Activated naive CD8-positive, alpha-beta T cell treated with anti-CD3 and anti-CD28 coated beads for 36 hours (primary cell): ENCODE measurements at places on chromosomes 4 and X.
A peak's percentile ranks its signal among the peaks of the same experiment; 100 is the strongest.

- no peak for DNase-seq
Measured at GRCh38 chr4:70749313-70749712, 27.5 kb downstream of the RUFY3 start.

DNA sequence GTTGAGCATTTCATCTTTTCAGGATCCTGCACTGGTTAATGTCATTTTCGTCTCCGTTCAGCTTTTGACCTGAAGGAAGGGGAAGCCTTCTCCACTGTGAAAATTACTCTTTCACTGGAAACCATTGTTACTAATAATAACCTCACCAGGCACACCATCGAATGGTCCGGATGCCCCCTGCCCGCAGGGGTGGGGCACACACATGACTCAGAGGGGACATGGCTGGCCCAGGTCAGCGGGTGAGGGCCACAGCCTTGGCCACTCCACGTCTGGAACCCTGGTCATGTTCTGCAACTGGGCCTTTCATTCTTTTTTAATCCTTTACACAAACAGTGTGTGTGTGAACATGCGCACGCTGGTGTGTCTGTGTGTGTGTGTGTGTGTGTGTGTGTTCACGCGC is 191.8 kb downstream of the BCOR start:
- DNase-seq, result no peak

GRCh38 chr4:167109859-167110258 is 124.4 kb downstream of the SPOCK3 start:
- DNase-seq, result no peak

DNA sequence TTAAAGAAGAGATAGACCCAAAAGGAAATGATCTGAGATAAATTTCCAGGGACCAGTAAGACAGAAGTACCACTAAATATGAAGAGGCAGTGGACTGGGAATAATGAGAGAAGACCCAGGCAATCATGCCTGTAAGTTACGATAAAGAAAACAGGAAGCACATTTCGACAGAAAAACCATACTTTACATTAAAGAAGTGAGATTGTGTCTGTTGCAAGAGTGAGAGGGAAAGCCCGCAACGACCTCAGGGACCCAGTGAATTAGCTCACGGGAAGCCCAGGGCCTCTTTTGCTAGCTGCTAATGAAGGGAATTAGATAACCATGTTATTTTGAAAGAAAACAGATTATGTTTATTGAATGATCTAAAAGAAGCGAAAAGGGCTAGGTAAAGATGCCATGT is 28.9 kb upstream of the ACSL1 start:
- peak; percentile 11 for DNase-seq

- DNase-seq, result no peak
Measured at GRCh38 chrX:65720381-65720964, 53.0 kb downstream of the MSN start.

DNA sequence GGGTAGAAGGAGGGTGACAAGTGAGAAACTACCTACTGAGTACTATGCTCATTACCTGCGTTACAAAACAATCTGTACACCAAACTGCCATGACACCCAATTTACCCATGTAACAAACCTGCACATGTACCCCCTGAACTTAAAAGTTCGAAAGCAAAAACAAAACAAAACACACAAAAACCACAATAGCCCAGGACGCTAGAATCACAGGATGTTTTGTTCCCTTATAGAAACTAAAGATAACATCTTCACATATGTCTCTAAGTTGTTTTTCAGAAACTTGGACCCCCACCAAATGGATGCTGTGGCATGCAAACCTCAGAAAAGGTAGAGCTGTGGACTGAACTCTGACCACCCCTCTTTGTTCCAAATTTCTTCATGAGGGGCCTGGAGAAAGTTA is 25.2 kb upstream of the PNMA5 start:
- no peak for DNase-seq

- DNase-seq, result no peak
Measured at GRCh38 chr4:15420642-15421041, 7.2 kb upstream of the C1QTNF7 start.

GRCh38 chrX:39755143-39756032 is 342.4 kb downstream of the BCOR start:
- DNase-seq, result no peak

GRCh38 chr4:165909947-165910346 is 36.9 kb downstream of the TLL1 start:
- DNase-seq, result no peak

- DNase-seq, result peak; percentile 79
Measured at GRCh38 chr4:140427106-140427918, at the start of gene CLGN. Gene CLGN, minus strand, starts transcription at chr4:140427648. Its CDS starts 14,570 bp downstream, at chr4:140413078.

GRCh38 chr4:104064646-104065577 is 345.1 kb upstream of the TACR3 start:
- no peak for DNase-seq

GRCh38 chr4:20816287-20816686 is 116.0 kb downstream of the PACRGL start:
- no peak for DNase-seq

DNA sequence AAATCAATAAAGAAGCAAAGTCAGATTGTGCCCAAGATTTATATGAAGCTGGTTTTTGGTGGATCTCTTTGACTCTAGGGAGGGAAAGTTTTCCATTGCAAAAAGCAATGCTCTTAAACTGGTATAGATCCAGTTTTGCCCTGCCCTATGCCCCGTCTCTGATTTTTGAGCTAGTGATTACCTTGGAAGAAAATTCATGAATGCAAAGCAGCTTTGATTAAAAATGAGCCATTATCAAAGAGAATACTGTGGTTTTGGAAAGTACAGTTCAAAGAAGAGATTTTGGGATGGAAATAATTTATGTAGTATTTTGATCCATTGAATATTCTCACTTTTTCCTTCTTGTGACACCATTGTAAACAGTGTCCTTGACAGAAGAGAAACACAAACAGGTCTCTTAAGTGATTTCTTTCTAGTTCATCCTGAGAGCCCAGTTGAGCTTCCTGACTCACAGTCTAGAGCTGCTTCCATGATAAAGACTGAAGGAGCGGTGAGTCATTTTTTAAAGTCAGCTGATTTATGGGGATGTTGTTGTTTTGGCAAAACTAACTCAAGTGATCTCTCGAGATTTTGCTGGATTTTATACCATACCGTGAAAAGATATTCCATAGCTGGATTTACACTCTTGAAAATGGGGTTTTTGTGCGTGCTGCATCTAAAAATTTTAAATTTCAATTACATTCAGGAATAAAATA is 76.7 kb downstream of the AFF1 start:
- DNase-seq, result no peak

- no peak for DNase-seq
Measured at GRCh38 chrX:74179990-74180389, 124.0 kb upstream of the ZCCHC13 start.

DNA sequence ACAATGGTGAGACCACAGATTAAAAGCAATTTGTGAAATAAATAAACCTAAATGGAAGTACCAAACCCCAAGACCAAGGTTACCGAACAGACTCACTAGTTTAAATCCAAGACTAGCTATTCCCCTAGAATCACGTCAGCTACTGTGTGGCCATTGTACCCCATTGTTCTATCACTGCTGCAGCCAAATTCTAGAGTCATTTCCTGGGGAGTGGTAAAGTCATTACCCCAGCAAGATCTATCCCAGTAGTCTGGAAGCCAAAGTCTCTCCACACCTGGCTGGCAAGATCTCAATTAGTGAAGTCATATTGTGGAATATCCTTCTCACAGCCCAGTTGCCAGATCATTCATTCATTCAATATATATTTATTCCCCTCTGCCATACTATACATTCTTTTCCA is 67.5 kb downstream of the PHOX2B start:
- DNase-seq, result no peak

- DNase-seq, result no peak
Measured at GRCh38 chr4:70688795-70689231, 481 bp downstream of the UTP3 start.

DNA sequence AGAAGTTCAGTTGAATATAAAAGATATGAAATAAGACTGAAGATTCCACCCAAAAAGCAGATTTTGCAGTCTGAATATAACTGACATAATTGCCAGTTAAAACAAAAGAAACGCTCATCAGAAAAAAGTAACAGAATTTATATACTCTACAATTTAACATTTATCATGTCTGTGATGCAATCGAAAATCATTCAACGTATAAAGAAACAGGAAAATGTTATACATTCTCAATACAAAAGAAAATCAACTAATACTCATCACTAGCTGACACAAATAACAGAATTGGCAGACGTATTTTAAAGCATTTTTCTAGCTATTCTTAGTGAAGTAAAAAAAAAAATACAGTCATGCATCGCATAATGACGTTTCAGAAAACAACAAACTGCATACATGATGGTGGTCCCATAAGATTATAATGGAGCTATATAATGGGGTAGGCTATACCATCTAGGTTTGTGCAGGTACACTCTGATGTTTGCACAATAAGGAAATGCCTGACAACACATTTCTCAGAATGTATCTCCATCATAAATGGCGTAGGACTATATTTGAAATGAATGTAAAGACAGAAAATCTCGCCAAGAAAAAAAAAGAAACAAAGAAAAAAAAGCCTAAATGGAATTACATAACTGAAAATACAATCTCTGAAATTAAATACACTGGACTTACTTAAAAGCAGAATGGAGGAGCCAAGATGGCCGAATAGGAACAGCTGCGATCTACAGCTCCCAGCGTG is 34.3 kb downstream of the OR13H1 start:
- DNase-seq, result no peak

DNA sequence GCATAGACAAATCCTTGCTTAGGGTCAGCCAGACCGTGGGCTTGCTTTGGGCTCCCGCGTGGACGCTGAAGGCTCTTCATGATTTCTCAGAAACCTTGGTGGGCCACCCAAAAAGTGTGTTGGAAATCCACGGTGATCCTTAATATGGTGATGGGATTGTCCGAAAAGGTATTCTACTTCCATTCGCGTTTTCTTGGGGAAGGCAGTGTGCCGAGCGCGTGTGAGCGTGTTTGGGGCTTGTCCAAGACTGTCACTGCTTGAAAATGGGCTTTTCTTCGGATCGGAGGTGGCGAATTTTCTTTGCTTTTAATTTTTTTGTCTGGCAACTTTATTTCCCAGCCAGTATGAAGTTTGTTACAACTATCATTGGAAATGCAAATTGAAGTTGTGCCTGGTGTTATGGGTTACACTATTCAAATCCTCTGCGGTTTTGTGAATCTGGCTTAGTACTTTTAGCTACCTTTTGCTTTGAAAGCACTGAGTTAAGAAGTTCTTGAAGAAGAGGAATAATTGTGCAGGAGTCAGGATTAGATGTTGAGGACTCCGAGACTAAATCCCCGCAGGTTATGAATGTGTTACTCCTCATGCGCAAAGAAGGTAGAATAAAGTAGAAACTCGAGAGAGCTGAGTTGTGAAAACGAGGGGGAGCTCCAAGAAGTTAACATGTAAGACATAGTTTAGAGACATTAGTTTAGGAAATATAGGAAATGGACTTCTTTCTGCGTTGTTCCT is 3.2 kb downstream of the SPRY1 start:
- DNase-seq, result no peak

GRCh38 chrX:155441097-155441496 is 17.3 kb downstream of the F8A3 start:
- DNase-seq, result no peak

GRCh38 chr4:183322326-183322725 is at the start of gene CLDN24:
Gene CLDN24, minus strand, starts transcription at chr4:183322426. Its CDS starts 0 bp downstream, at chr4:183322426.
- DNase-seq, result no peak

DNA sequence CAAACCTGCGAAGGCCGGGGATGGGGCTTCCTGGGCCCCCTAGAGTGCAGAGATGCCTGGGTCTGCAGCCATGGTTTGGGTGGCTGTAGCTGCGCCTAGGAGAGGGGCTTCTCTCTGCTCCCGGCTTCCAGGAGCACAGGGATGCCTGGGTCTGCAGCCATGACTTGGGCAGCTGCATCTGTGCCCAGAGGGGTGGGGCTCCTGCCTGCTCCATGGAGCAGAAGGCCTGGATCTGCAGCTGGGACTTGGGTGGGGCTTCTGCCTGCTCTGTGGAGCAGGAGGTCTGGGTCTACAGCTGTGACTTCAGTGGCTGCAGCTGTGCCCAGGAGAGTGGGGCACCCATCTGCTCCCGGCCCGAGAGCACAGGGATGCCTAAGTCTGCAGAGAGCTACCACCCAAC is 20.8 kb downstream of the SPON2 start:
- no peak for DNase-seq

DNA sequence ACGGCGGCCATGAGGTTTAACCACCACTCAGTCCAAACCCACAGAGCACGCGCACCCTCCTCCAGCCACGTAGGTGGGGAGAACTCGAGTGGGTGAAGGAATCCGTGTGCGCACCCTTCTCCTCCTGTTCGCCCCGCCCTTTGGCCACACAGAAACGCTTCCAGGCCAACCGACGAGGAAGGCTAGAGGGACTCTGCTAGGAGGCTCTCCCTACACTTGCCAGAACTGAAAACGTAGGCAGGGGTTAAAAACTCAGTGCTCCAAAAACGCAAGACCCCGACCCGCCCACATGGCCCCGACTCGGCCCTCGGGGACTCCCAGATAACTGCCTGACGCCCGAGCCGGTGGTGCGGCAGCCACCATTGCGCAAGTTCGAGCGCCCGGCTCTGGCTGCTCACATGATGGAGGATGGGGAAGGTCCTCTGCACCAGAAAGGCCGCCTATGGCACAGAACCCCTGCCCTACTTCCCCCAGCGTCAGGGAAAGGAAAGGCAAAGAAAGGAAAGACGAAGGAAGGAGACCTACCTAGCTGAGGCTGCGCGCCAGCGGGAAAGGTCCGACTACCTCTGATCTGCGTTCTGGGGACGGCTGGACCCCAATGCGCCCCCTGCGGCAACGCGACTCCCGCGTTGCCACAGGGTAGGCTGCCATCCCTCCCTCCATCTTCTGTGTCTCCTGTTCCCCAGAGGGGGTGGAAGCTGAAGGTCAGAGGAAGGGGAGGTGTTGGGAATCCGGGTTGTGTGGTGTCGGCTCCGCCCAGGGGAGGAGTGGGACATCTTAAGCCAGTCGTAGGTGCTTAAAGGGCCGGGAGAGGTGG is 201.9 kb upstream of the AGTR2 start:
- DNase-seq, result no peak

DNA sequence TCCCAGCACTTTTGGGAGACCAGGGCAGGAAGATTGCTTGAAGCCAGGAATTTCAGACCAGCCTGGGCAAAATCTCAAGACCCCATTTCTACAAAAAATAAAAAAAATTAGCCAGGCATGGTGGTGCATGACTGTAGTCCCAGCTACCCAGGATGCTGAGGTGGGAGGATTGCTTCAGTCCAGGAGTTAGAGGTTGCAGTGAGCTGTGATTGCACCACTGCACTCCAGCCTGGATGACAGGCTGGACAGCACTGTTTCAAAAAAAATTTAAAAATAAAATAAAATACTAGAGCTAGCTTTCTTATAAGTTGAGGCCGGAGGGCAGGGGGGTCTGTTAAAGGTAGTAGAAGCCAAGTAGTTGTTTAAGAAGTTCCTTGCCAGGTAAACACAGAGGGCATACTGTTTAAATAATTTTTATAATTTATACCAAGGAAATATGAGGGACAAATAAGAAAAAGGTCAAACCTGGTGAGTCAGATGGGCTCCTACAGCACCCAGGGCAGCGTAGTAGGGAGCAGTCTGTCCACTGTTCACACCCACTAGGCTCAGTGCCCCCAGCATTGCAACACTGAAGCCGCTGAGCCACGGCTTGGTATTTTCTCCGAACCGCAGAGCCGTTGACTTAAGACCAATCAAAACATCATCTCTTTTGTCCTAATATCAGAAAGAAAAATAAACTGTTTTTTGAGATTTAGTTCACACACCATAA is 17.3 kb downstream of the COQ2 start:
- DNase-seq, result no peak

- DNase-seq, result no peak
Measured at GRCh38 chr4:140251571-140251970, 97.6 kb upstream of the MAML3 start.
